Melanocyte of skin (primary cell): ENCODE measurements at places on chromosomes 7 and 10. TPM values are rescaled to one million over a fixed set of nuclear protein-coding genes. Genes with fewer than 3 reads are reported as not detected.

The ZNF425 gene
- total RNA-seq = 1.7 and 2.2 TPM in 2 replicates

The RSPH10B2 gene
- total RNA-seq = 0.46 and 0.67 TPM in 2 replicates

The TMEM130 gene
- total RNA-seq = not detected in 2 replicates

The TAC1 gene
- total RNA-seq = 0.73 TPM in 1 of 2 replicates, not detected in the other

The ELFN1 gene
- 0.33 and 0.77 TPM in 2 replicates for total RNA-seq

The OR2A7 gene
- 0.73 and 1.4 TPM in 2 replicates for total RNA-seq

The CFAP70 gene
- total RNA-seq = 1.5 and 2.4 TPM in 2 replicates

The BET1 gene
- total RNA-seq = 17.2 and 25.8 TPM in 2 replicates

The EIF4H gene
- total RNA-seq = 155 and 231 TPM in 2 replicates

The BICC1 gene
- total RNA-seq = 1.0 and 10.5 TPM in 2 replicates

The DDC gene
- not detected in 2 replicates for total RNA-seq

The PCGF5 gene
- 30.0 and 30.1 TPM in 2 replicates for total RNA-seq

The UNC5B gene
- under 0.01 TPM in 2 replicates for total RNA-seq

The PKD1L1 gene
- under 0.01 and 0.36 TPM in 2 replicates for total RNA-seq

The GNAI1 gene
- 23.3 and 27.8 TPM in 2 replicates for total RNA-seq

The CTAGE6 gene
- not detected in 2 replicates for total RNA-seq

The NIPSNAP2 gene
- 52.3 and 68.2 TPM in 2 replicates for total RNA-seq

The ZNF92 gene
- 6.5 and 9.1 TPM in 2 replicates for total RNA-seq

The NPFFR1 gene
- not detected in 2 replicates for total RNA-seq

The HOXA5 gene
- total RNA-seq = 0.33 and 1.7 TPM in 2 replicates

The AGBL3 gene
- total RNA-seq = 1.3 and 1.4 TPM in 2 replicates

The MNX1 gene
- not detected in 2 replicates for total RNA-seq
